ENCODE measurements at places on chromosomes 4 and X.
A peak's percentile ranks its signal among the peaks of the same experiment; 100 is the strongest.

GRCh38 chr4:128907981-128908380, 98.5 kb downstream of the JADE1 start:
- DNase-seq = no peak

GRCh38 chr4:123356921-123357320, 39.7 kb upstream of the SPRY1 start:
- no peak for DNase-seq

DNA sequence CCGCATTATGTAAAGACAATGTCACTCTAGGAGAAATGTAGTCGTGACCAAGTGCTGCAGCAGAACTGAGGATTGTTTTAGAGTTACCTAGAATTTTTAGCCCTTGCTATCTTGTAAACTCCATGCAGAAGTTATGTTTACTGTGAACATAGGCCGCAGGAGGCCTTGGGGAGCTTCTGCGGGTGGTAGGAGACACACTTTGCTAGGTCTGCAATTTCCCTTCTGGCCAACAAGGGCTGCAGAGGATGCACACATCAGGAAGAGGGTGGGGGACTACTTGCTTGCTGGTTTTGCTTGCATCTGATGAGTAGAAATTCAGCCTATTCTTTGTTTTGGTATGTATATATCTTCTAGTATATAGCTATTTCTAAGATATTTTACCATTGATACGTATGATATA, 23.1 kb downstream of the BANK1 start:
- DNase-seq = no peak

- no peak for DNase-seq
These were observed 1.9 kb downstream of the ARHGAP6 start for GRCh38 chrX:11663875-11664210.

DNA sequence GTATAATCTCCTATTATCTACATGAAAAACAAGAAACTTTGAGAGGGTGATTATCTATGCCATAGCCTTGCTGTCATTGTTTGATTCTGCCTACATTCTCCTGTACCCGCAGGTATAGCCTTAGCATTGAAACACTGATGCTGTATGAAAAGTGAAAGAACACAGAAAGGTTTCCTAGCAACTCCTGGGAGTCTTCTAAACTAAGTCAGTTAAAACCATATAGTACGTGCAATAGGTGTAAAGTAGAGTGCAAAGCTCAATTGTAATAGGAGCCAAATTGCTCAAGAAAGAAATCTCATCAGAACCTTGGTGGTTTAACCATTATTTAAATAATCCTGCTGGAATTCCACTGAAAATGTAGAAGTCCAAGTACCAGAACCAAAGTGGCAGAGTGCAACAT, 489.7 kb downstream of the PCDH10 start:
- no peak for DNase-seq

GRCh38 chrX:38940547-38940946, 139.3 kb downstream of the MID1IP1 start:
- DNase-seq = no peak

DNA sequence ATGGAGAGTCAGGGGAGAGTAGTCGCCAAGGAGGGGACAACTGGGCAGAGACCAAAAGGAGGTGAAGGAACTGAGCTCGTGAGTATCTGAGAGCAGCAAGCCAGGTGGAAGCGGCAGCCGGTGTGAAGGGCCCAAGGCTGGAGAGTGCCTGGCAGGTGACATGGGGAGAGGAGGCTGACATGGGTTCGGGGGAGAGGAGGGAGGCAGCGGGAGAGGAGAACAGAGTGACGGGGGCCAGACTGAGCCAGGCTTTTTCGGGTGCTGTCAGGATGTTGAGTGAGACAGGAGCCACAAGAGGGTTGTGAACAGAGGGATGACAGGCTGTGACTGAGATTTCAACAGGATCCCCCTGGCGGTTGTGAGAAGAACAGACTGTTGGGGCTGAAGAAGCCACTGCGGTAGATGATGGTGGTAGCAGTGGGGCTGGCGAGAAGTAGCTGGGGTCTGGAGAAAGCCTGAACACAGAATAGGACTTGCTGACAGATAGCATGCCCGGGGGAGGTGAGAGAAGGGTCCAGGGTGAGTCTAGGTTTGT, 5.7 kb downstream of the ELK1 start:
- no peak for DNase-seq

DNA sequence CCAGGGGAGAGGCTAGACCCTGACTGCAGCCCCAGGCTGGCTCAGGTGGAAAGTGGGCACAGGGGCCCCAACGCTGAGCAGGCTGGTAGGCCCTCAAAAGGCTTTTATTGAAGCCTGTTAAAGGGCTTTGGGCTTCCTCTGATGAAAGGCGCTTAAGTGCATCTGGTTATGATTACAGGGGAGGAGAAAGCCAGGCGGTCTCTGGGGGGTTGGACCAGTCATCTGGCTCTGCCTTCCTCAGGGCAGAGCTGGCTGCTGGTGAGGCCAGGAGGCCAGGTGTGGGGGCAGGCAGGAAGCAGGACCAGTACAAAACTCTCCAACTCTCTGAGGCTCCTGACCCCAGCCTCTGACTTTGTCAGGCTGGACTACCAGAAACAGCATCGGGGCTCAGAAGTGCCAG, 68.8 kb upstream of the BCOR start:
- DNase-seq = peak; percentile 43

GRCh38 chr4:185305979-185306442, 89.7 kb downstream of the LRP2BP start:
- peak; percentile 51 for DNase-seq

GRCh38 chr4:87880106-87880505, 47.3 kb downstream of the MEPE start:
- no peak for DNase-seq

DNA sequence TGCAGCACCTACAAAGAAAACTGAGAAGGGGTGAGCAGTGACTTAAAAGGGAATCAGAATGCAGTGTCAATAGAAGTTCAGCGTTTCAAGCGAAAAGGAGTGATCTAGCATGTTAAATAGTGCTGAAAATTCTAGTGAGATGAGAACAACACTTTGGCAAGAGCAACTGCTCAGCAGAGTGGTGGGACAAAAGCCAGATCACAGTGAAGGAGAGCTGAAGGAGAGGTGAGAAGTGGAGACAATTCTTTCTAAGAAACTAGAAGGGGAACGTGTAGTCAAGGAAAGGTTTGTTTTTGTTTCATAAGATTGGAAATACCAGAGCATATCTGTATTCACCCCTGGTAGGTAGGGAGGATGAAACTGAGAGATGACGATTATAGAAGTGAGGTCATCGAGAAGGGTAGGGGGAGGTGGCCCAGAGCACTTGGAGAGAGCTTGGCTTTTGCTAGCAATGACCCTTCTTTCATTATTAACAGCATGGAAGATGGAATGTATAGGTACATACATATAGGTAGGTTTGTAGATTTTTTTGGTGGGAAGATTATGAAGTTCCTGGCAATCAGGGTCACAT, 33.7 kb downstream of the SRPX2 start:
- no peak for DNase-seq

GRCh38 chrX:55118574-55118973, 29.8 kb downstream of the PAGE2 start:
- no peak for DNase-seq

DNA sequence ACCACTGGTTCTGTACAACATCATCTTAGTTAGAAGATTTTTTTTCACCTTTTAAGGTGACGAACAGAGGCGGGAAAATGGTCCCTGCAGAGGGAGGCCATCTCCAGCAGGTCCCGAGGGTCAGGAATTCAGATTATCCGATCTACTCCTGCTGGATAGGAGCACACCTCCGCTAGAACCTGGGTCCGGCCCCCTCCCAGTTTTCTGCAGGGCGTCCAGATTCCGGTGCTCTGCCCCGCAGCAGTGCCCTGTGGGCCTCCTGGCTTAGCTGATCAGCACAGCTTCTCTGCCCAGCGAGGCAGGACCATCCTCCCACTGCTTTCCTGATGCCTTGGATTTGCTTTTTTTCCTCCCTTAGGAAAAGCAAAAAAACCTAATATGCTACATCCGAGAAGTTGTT, 2.3 kb downstream of the TBL1X start:
- no peak for DNase-seq

DNA sequence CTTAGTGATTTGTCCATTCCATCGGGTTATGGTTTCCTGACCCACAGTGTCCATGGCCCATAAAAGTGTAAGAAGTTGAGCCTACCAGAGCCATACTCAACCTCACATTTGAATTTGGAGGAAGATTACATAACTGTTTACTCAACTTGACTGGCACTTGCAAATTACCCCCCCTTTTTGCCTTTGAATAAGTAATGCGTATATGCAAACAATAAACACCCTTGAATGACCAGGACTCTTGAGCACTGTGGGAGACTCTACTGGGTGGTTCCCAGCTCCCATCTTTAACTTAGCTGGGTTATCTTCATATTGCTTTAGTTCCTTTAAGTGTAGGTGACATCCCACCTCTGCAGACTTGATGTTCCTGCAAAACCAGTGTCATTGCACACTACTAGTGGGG, 30.6 kb upstream of the STIM2 start:
- DNase-seq = no peak

DNA sequence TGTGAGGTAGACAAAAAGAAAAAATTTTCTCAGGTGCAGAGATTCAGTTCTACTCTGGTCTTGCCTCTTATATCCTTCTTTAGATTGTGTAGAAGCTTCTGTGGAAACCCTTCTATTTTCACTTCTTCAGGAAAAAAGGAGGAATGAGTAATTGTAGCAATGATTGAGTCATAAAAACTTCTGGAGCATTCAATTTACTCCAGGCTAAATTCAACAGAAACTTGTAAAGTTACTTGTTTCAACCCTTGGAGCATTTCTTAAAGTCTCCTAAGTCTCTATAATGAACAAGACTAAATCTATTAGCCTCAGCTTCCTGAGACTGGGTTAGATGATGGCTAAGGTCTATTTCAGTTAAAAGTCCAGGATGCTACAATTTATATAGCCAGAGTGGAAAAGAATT, 29.9 kb downstream of the BOD1L1 start:
- no peak for DNase-seq

- DNase-seq = no peak
These were observed 341.1 kb downstream of the RAPGEF2 start for GRCh38 chr4:159443975-159444374.

GRCh38 chrX:103565752-103566151, 19.6 kb upstream of the TCEAL4 start:
- peak; percentile 4 for DNase-seq

DNA sequence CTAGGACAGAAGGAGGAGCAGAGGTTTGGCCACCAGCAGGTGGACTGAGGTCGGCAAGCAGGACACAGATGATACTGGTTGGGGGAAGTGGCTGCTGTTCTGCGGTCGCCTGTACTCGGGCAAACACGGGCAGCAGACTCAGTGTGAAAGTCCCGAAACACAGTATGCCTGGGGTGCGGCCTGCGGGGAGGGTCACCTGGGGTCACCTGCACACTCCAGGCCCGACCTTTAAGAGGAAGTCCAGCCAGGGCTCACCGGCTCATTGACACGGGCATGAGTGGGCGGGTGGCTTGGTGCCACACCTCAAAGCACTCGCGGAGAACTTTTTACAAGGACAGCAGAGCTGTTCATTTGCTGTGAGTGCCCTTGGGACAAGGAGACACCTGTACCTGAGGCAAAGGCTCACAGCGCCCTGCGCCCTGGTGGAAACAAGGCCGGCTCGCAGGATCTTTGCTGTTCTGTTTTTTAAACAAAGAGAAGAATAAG, 71.5 kb upstream of the MXD4 start:
- no peak for DNase-seq

DNA sequence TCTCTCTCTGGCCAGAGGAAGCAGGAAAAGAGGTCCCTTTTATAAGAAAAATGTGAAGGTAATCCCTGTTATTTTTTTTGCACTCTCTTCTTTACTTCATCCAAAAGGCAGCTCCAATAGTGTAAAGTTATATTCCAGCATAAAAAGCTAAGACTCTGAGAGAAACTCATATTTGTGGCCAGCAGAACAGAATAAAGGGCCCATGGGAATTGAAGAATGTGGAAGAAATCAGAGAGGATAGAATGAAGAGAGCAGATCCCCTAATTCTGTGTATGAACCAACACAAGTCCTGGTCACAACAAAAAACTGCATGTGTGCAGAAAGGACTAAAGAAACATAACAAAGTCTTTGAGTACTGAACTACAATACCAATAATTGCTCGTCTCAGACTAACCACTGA, 22.3 kb downstream of the RPS6KA6 start:
- DNase-seq = no peak

DNA sequence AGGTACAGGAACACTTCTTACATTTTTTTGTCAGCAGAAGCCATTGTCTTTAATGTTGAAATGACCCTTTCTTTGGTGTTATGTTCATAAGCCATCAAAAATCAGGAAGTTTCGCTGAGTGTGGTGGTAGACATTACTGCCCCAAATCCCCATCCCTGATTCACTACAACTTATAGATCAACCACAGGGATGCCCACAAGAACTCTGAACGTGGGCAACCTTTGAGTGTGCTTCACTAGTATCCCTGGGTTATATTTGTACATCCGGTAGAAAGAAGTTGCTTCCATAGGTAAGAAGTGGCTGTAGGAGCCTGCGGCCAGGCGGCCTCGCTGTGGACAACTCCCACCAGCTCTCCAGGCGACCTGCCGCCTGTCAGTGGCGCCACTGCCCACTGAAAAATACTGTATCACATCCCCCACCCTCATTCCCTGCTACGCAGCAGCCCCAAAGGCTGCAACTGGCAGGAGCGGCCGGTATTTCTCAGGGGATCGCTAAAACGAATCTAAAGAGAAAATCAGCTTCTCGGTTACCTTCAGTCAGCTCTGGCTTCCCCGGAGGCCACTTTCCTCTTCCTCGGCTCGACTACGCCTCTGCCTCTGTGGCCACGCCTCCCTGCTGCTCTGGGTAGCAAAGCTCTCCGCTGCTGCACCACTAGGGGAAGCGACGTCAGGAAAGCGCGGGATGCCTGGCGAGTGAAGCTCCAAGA, 13.9 kb upstream of the ETDC start:
- no peak for DNase-seq

GRCh38 chr4:94171616-94172015, 36.0 kb upstream of the SMARCAD1 start:
- DNase-seq = no peak

DNA sequence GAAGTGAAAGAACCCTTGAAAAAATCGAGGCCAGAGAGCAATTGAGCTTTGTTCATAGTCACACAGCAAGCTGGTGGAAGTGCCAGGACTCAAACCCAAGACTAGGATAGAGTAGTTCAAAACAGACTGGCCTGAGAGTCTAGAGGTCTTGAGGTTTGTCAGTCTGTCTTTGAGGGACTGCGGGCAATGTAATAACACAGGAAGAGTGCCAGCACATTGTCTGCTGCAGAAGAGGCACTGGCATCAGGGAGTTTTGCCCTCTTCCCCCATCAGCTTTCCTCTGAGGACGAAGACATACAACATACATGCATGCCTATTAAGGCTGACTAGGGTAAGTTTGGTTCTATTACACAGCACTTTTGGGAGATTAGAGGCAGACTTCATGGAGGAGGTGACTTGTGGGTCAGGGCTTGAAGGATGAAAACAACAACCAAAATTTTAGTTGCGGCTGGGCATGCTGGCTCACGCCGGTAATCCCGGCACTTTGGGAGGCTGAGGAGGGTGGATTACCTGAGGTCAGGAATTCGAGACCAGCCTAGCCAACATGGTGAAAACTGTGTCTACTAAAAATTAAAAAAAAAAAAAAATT, 64.1 kb upstream of the LAS1L start:
- DNase-seq = no peak

GRCh38 chr4:168529257-168529656, 32.4 kb downstream of the PALLD start:
- DNase-seq = no peak

GRCh38 chr4:106344647-106344970, 24.0 kb downstream of the GIMD1 start:
- peak; percentile 4 for DNase-seq

- no peak for DNase-seq
These were observed 68.3 kb downstream of the ABLIM2 start for GRCh38 chr4:8090312-8090711.

GRCh38 chr4:7735961-7736360, 203.7 kb downstream of the AFAP1 start:
- no peak for DNase-seq

Data from fibroblast of the conjunctiva (primary cell).